ENCODE measurements at places on chromosomes 5 and 9.

GRCh38 chr5:25963251-25964008 is 1075.0 kb downstream of the CDH9 start:
- DNase-seq, result no peak

GRCh38 chr5:20367178-20367577 is 379.2 kb upstream of the CDH18 start:
- no peak for DNase-seq

DNA sequence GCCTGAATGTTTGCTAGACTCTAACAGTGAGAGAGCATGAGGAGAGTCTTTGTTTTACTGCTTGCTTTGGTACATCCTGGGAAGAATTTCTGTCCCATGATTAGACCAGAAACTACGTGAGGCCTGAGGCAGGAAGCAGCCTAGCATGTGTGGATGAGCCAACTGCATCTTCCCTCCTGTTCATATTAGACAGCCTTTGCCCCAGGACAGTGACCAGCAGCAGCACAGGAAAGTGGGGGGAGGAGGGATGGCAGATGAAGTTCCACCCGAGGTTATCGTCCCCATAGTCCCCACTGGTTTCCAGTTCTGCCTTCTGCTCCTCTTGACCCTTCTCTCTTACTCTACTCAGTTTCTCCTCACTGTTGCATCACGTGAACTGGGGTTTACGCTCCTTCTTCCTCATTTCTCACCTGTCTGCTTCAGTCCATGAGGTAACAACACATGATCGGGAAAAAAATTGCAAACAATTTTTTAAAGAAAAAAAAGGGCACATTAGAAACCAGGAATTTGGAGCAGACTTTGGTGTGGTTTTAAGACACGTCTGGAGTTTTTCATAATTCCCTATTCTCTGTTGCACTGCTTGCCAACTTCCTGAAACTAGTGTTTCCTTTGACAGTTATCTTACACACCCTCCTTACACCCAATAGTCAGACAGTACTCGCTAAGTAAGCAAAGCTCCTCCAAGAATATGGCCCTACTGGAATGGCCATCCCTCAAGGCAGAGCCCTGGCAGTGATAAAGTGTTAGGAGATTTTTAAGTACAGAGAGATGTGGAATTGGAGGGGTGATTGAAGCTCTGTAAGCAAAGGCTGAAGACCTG is 84.1 kb downstream of the SNX18 start:
- no peak for DNase-seq

- no peak for DNase-seq
Measured at GRCh38 chr5:73640861-73641320, 14.9 kb downstream of the ARHGEF28 start.

Data from CD4-positive, alpha-beta T cell treated with Interleukin-6 for 4 hours (primary cell).